ENCODE measurements at places on chromosomes 5 and 9.

DNA sequence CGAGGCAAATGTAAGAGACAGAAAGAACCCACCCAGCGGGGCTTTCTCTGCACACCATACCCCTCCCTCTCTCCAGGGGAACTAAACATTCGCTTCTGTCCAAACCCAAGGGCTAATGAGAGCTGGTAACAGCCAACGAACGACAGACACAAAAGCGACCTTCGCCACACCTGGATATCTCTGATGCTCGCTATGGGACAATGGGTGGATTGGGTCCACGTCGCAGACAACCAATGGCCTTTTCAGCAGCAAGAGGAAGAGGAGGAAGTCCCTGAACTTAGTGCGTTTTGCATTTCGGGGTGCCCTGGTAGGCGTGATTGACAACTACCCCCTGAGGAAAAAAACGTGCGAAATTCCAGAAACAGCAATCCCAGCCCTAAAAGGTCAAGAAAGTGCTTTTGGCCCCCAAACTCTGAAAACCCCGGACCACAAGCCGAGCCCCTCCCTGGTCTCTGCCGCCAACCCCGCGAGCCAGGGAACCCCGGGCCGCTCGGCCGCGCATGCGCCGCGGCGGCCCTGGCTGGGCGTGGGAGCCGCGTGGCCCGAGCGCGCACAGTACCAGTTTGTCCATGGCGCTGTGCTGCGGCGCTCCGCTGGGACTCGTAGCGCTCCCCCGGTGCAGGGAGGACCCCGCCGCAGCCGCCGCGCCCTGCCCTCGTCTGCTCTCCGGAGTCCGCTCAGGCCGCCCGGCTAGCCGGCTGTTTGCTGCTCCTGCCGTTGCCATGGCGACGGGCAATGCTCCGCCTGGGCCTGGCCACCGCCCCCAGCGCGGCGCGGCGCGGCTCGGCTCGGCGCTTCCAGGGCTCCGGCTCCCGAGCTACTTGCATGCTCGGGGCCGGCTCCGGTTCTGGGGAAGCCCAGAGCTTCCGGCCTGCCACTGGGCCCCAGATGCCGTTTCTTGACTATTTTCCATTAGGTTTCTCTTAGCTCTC lies 66.9 kb upstream of the DNAH5 start:
- H3K36me3 ChIP-seq, result no peaks in the 10 kb centered on the region
- no peak overlapping the region for H3K27ac ChIP-seq
- peak; percentile 44 for DNase-seq

GRCh38 chr5:124398460-124398859 lies 348.0 kb downstream of the ZNF608 start:
- no peaks in the 10 kb centered on the region for H3K36me3 ChIP-seq
- DNase-seq, result no peak
- H3K4me3 ChIP-seq, result no peak overlapping the region
- H3K27me3 ChIP-seq, result no peaks in the 10 kb centered on the region

- H3K4me1 ChIP-seq, result peaks cover 11% of the 10 kb centered on the region
Measured at GRCh38 chr5:68883436-68883835, 210.4 kb upstream of the SLC30A5 start.

- no peak overlapping the region for H3K4me3 ChIP-seq
- peaks cover 29% of the 10 kb centered on the region for H3K4me1 ChIP-seq
- DNase-seq, result no peak
- H3K36me3 ChIP-seq, result peaks cover 48% of the 10 kb centered on the region
- H3K27ac ChIP-seq, result no peak overlapping the region
Measured at GRCh38 chr9:114913656-114914055, 16.7 kb downstream of the TNFSF8 start.

- no peaks in the 10 kb centered on the region for H3K4me1 ChIP-seq
- H3K27me3 ChIP-seq, result peaks cover 7% of the 10 kb centered on the region
- H3K36me3 ChIP-seq, result no peaks in the 10 kb centered on the region
- no peak overlapping the region for H3K27ac ChIP-seq
- DNase-seq, result no peak
- no peak overlapping the region for H3K4me3 ChIP-seq
Measured at GRCh38 chr5:7770436-7770835, 80.5 kb downstream of the CFAP90 start.

DNA sequence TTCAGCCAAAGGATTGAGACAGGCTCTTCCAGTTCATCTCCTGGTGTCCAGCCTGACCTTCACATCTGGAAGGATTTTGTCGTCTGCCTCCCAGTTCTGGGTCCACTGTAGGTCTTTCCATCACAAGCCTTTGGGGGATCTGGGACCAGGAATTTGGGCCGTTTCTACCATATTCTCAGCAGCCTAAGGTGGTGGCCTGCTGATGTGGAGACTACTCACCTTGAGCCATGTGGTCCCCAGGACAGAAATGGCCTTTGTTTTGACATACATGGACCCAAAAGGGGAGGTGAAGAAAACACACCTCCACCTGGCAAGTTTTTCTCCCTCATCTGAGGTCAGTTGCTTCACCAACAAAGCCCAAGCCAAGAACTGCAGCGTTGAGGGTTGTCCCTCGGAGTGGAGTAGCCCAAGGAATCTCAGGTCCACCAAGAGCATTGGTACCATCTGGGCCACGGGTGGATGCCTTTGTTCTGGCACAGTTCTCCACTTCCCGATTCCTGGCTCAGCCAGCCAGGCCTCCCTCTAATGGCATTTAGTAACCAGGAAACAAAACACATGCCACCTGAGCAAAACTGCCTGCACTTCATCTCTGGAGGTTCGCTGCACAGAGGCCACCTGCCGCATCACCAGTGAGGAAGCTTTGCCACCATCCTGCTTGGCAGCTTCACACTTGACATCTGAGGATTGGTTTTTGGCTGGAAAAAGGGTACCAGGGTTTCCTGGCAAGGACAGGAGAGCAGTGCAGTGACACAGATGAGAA lies 24.7 kb downstream of the AMBP start:
- H3K36me3 ChIP-seq, result no peaks in the 10 kb centered on the region
- no peak for DNase-seq
- H3K27ac ChIP-seq, result no peak overlapping the region
- H3K4me1 ChIP-seq, result no peaks in the 10 kb centered on the region

DNA sequence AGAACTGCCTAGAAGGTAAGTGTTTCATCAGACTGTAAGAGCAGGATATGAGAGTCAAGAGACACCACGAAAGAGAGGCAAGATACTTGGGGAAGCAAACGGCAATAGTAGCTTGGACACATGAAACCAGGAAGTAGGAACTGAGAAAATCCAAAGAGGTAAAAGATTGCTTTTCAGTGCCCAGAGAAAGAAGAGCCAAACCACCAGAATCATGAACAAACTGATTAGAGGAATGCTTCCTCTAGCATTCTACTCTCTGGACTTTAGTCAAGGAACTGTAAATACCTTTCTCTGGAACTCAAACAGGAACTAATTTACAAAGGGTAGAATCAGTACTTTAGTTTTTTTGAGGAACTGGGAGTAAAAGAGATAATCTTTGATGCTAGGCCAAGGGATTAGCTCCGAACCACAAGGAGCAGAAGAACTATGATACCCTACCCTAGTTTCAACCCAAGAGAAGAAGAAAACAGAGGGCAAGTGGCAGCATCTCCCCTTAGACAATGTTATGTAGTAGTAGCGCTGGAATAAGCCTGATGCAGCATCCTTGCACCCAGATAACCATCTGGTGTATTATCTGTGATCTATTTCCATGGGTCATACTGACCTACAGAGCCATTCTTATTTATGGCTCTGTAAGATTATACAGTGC lies 41.3 kb downstream of the EFCAB9 start:
- H3K4me3 ChIP-seq, result no peak overlapping the region
- H3K4me1 ChIP-seq, result peaks cover 12% of the 10 kb centered on the region
- no peak overlapping the region for H3K27ac ChIP-seq

DNA sequence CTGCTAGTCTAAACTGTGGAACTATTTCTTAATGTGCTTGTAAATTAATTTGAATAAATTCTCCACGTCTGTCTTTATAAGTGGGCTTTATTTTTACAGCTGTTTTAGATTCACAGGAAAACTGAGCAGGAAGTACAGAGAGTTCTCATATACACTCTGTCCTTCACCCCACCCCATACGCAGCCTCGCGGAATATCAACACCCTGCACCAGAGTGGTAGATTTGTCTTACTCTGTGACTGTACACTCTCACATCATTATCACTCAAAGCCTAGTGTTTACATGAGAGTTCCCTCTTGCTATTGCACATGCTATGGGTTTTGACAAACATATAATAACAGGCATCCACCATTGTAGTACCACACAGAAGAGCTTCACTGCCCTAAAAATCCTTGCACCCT lies 179.7 kb upstream of the DAB2 start:
- no peaks in the 10 kb centered on the region for H3K4me1 ChIP-seq
- H3K27ac ChIP-seq, result no peak overlapping the region
- no peak overlapping the region for H3K4me3 ChIP-seq
- no peaks in the 10 kb centered on the region for H3K36me3 ChIP-seq
- peaks cover 6% of the 10 kb centered on the region for H3K27me3 ChIP-seq
- DNase-seq, result no peak

DNA sequence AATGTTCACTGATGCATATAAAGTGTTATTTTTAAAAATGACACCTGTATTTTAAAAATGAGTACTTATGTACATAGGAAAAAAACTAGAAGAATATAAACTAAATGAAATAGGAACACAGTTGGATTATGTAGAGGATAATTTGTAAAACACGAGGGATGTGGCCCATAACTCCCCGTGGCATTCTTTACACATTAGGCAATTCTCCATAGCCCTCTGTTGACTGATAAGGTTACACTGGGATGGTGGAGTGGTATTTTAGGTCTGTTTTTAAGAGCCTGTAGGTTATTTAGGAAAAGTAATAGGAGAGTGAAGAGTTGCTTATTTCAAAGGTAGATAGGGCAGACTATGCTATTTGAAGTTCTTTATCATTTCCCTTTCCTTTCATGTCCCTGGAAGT lies 1.8 kb downstream of the CAVIN4 start:
- no peak overlapping the region for H3K27ac ChIP-seq
- no peaks in the 10 kb centered on the region for H3K27me3 ChIP-seq
- H3K4me3 ChIP-seq, result no peak overlapping the region

DNA sequence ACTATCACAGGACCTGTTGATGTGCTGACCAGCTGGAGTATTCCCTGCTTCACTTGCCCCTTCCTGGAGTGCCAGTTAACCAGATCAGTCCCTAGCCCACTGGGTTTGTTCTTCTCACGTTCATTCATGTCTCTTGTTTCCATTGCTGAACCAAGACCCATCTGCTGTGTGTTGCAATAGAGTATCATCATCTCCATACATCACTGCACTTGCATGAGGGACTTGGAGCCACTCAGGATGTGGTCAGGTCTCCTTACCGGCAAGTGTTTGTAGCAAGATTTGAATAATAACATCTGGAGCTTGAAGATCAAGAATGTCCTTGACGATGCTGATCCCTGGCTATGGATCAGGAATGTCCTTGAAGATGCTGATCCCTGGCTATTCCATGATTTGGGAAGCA lies 358.6 kb downstream of the IRX1 start:
- no peak for DNase-seq
- H3K4me3 ChIP-seq, result no peak overlapping the region
- no peaks in the 10 kb centered on the region for H3K27me3 ChIP-seq
- H3K27ac ChIP-seq, result no peak overlapping the region
- no peaks in the 10 kb centered on the region for H3K36me3 ChIP-seq

DNA sequence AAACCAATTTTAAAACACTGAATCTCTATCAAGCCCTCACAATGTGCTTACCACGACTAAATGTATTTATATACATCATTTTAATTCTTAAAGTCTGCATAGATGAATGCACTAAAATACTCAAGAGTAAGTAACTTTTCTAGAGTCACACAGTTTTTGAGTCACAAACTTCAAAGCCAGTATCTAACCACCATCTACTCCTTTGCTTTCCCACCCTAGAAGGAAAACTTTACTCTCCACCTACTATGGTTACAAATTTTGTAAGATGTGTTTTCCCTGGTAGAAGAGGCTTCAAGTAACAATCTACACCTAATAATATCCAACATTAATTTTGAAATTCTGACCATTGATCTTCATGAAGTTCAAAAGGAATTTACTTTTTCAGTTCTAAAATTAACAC lies 18.7 kb downstream of the ZFAND5 start:
- no peak overlapping the region for H3K27ac ChIP-seq
- H3K4me1 ChIP-seq, result no peaks in the 10 kb centered on the region
- no peaks in the 10 kb centered on the region for H3K36me3 ChIP-seq
- H3K4me3 ChIP-seq, result no peak overlapping the region
- no peak for DNase-seq
- no peaks in the 10 kb centered on the region for H3K27me3 ChIP-seq
